ENCODE measurements at places on chromosomes 2 and 18. TPM values are rescaled to one million over a fixed set of nuclear protein-coding genes. Genes with fewer than 3 reads are reported as not detected.
A peak's percentile ranks its signal among the peaks of the same experiment; 100 is the strongest.

The SULT1C3 gene
- total RNA-seq, result not detected

GRCh38 chr2:34099377-34099776 lies 500.3 kb upstream of the FAM98A start:
- DNase-seq, result no peak

- no peak for DNase-seq
These were observed 45.0 kb downstream of the QPCT start for GRCh38 chr2:37389395-37389794.

DNA sequence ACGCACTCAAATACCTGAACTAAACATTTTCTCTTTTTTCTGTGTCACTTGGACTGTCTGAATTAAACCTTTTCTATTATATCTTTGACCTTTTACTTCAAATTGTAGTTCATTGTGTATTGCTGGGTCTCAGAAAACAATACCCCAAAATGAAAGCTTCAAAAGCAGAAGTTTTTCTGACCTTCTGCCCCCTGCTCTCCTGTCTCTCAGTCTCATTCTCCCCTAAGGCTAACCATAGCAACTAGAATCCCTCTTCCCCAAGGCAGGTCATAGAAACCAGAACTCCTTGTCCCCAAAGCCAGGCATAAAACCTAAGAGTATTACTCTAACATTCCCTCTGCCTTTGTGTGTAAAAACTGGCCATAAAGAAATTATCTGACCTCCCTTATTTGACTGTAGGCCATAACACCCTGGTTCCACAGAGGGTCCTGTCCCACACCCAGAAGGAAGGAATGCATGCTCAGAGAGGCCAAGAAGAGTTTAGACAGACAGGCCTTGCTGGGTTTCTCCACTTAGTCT lies 93.5 kb upstream of the B3GNT2 start:
- no peak for DNase-seq

The MEP1B gene
- total RNA-seq, result not detected

DNA sequence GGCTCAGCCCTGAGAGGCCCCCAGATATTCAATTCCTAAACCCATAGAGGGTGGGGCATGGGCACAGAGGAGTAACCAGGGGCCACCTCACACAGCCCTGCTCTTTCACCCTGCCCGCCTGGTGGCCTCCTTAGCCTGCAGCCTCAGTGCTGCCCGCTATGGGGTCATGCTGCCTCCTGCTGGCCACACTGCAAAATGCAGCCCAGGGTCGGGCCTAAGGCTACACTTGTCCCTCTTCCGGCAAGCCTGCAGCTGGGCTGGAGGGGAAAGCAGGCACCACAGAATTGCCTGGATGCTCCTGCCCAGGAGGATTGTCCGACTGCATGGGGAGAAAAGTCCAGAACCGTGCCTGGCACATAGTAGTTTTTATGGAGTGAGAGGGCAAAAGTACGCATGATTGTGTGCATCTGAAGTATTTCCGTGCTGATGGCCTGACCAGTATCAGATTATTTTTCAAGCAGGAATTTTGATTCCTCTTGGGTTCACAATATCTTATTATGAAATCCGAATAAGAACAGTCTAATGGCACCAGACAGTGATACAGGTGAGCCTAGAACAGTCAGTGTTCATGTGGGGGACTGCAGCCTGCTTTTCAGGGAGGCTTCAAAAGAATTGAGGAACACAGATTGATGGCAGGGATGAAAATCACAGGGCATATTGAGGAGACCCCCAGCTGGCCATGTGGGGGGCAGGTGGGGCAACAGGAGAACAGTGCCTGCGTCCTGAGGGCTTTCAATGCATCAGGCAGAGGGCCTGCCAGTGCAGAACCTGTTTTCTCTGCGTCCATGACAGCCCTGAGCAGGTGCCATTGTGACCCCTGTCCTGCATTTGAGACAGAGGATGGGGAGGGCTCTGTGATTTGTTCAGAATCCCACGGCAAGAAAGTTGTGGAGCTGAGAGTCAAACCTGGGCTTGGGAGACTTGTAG lies 51.2 kb upstream of the ALPP start:
- peak; percentile 67 for DNase-seq

- peak; percentile 69 for DNase-seq
These were observed 53.9 kb upstream of the CYTIP start for GRCh38 chr2:157497638-157498314.
